ENCODE measurements at places on chromosomes 7 and 10. TPM values are rescaled to one million over a fixed set of nuclear protein-coding genes. Genes with fewer than 3 reads are reported as not detected.
A peak's percentile ranks its signal among the peaks of the same experiment; 100 is the strongest.

The RADIL gene
- total RNA-seq = 2.0 TPM

- H3K4me1 ChIP-seq = no peaks in the 10 kb centered on the region
- no peak for DNase-seq
- no peak overlapping the region for H3K27ac ChIP-seq
- no peak overlapping the region for H3K4me3 ChIP-seq
- peaks cover 11% of the 10 kb centered on the region for H3K27me3 ChIP-seq
Measured at GRCh38 chr7:135843214-135843613, 94.6 kb upstream of the FAM180A start.

DNA sequence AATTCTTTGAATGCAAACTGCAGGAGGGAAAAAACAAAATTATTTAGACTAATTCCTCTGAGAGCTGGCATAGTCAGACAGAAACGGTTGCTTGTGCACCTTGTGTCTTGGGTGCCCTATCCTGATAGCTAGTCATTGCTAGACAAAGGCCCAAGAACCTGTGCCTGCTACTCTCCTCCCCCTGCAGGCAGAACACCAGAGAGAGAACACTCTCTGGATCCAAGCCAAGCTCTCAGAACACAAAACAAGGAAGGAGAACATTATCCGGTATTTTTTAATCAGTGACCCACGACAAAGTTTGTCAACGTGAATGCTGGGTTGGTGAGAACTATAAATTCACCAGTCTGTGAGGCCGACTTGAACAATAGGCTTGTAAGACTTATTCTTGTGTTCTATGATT lies 18.8 kb upstream of the PPP1R9A start:
- no peaks in the 10 kb centered on the region for H3K36me3 ChIP-seq
- DNase-seq = no peak
- no peak overlapping the region for H3K27ac ChIP-seq
- no peak overlapping the region for H3K4me3 ChIP-seq

DNA sequence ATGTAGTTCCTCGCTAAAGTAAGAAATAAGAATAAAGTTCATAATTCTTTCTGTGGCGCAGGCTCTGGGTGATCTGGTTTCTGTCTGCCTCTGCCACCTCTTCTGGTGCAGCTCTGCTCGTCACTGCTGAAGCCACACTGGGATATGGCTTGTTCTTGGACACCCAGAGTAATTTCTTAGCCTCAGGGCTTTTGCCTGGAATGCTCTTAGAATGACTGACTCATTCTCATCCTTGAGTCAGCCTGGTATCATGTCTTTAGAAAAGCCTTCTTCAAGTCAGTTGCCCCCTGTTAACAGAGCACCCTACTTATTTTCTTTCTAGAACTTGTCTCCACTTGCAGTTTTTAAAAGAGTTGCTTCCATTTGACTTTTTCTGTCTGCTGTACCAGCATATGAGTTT lies 2.0 kb downstream of the ZSCAN25 start:
- DNase-seq = no peak
- peaks cover 16% of the 10 kb centered on the region for H3K4me1 ChIP-seq
- no peak overlapping the region for H3K27ac ChIP-seq
- no peaks in the 10 kb centered on the region for H3K27me3 ChIP-seq
- H3K36me3 ChIP-seq = peaks cover 17% of the 10 kb centered on the region

- H3K4me3 ChIP-seq = no peak overlapping the region
- peaks cover 3% of the 10 kb centered on the region for H3K36me3 ChIP-seq
- no peak overlapping the region for H3K27ac ChIP-seq
- no peak for DNase-seq
Measured at GRCh38 chr10:75127471-75127870, 16.0 kb downstream of the SAMD8 start.

- no peak overlapping the region for H3K4me3 ChIP-seq
- H3K27me3 ChIP-seq = peaks cover 23% of the 10 kb centered on the region
- DNase-seq = no peak
- no peaks in the 10 kb centered on the region for H3K36me3 ChIP-seq
Measured at GRCh38 chr10:10818082-10818481, 199.6 kb upstream of the CELF2 start.

DNA sequence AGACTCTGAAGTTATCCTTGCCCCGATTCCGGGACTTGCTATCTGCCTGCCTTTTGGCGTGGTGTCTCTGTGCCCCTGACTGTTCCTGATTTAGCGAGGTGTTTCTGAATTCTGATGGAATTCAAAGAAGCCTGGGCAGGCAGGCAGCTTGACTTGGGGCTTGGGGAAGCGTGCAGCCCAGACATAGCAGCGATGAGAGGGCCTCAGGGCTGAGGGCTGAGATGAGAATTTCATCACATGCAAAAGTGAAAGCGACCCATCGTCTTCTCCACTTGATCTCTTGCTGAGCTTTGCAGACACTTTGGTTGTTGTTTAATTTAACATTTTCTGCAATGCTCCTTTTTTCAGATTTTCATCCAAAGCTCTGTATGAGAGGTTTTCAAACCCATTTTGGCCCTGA lies 57.8 kb downstream of the TCF7L2 start:
- H3K4me1 ChIP-seq = peaks cover 39% of the 10 kb centered on the region
- H3K36me3 ChIP-seq = peaks cover 17% of the 10 kb centered on the region
- DNase-seq = no peak
- no peak overlapping the region for H3K27ac ChIP-seq

DNA sequence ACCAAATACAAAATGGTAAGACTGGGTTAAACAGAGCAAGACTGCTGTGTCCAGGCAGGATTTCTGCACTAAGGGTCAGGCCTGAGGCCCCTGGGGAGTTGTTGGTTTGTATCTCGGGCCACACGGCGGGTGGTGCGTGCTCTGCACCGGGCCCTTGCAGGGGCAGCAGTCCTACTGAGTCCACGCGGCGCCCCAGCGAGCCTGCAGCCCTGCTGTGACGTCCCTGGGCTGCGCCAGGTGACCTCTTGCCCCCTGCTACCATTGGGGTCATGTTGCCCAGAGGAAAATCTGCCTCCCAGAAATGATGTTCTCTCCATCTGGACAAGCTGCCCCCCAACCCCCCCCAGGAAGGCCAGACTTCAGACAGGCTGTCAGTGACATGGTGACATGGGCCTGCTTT lies 281.5 kb downstream of the CELF2 start:
- no peaks in the 10 kb centered on the region for H3K4me1 ChIP-seq
- H3K4me3 ChIP-seq = no peak overlapping the region
- DNase-seq = no peak

DNA sequence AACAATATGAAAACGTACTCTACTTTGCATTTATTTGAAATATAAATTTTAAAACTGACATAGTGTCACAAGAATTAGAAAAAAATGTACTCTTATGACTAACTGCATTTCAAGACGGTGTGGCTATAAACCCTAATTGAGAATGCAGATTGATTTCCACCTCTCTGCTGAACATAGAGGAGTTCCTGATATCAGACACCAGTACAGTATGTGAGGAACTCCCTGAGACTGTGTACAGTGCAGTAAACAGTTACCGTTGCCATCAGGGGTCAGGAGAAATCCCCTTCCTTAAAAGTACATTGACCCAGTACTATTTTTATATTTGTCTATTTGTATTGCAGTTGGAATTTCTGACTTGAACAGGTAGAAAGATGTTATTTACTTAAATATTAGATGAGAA lies 61.8 kb upstream of the DKK1 start:
- no peak for DNase-seq
- no peaks in the 10 kb centered on the region for H3K36me3 ChIP-seq
- H3K4me1 ChIP-seq = no peaks in the 10 kb centered on the region
- no peaks in the 10 kb centered on the region for H3K27me3 ChIP-seq
- no peak overlapping the region for H3K4me3 ChIP-seq
- H3K27ac ChIP-seq = no peak overlapping the region

DNA sequence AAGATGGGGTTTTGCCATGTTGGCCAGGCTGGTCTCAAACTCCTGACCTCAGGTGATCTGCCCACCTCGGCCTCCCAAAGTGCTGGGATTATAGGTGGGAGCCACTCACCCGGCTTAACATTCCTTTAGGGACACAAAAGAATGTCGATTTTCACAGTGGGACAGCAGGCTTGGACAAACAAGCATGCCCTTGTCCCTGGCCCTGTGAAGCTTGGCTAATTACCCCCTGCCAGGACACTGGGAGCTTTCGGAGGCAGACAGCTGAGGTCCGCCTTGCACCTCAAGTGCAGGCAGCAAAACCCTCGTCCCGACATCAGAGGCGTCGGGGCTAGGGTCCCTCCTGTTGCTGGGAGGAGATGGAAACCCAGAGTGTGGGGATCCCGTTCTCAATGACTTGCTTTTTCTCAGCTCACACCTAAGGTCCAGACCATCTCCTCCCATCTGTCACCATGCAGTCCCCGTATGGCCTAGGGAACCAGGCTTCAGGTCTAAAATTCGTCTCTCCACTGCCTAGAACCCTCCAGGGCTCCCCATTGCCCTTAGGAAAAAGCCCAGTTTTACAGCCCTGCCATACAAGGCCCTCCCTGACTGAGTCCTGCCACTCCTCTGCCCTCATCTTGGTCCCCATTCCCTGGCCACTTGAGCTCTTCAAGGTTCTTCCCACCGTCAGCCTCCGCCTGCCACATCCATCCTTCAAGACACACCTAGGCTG lies 6.3 kb upstream of the CLIP2 start:
- no peak for DNase-seq
- peaks cover 25% of the 10 kb centered on the region for H3K27me3 ChIP-seq
- H3K36me3 ChIP-seq = no peaks in the 10 kb centered on the region
- H3K4me1 ChIP-seq = peaks cover 9% of the 10 kb centered on the region
- H3K27ac ChIP-seq = peak overlapping the region; percentile 45
- no peak overlapping the region for H3K4me3 ChIP-seq

DNA sequence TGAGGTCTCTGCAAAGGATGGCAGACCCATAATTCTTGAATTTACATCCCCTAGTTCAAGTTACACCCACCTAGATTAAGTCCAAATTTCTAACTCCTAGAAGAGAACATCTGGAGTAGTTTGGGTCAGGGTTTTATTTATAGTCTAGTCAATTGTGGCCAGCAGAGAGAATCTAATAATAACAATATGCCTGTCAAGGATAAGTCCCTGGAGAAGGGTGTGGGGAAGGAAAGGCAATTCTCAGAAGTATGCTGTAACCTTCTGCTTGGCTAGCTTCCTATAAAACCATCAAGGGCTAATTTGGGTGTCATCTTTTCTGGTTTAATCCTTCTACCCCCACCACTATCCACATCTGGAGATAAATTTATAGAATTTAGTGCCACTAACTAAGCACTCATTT lies 52.8 kb upstream of the SEMA3E start:
- H3K4me3 ChIP-seq = no peak overlapping the region
- H3K4me1 ChIP-seq = peaks cover 9% of the 10 kb centered on the region
- no peak for DNase-seq
